Forelimb muscle (tissue), 1 donor: ENCODE measurements at places on chromosomes 16 and 17.

GRCh38 chr17:49217651-49218413 lies 7.3 kb downstream of the ABI3 start:
- DNase-seq: no peak

DNA sequence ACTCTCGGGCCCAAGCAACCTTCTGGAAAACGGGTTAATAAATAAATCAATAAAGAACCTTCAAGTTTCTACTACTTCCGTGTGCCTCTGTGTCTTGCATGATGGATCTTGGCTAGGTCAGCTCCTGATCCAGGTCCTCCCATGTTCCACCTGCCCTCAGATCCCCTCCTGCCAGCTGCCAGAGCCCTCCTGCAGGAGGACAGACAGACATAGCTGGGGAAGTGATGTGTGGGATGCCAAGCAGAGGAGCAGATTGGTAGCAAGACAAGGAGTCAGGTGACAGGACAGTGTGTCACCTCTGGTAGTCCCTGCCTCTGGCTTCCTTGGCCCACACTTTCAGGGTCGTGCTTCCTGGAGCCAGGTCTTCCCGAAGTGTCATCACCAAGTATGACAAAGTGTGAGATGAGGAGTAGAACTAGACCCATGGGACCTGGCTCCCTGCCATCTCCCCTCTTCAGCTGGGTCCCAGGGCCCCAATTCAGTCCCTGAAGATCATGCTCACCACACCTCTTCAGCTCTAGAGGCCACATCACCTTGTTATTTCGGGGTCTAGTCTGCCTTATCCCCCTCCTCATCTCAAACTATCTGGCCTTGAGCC lies 1.0 kb upstream of the EPN3 start:
- DNase-seq: no peak

- DNase-seq: no peak
Observed at GRCh38 chr17:82884970-82885353, 45.1 kb upstream of the ZNF750 start.

GRCh38 chr17:57253362-57254065 lies 2.8 kb upstream of the MSI2 start:
- DNase-seq: no peak

GRCh38 chr16:86120201-86121192 lies 221.5 kb downstream of the IRF8 start:
- no peak for DNase-seq

DNA sequence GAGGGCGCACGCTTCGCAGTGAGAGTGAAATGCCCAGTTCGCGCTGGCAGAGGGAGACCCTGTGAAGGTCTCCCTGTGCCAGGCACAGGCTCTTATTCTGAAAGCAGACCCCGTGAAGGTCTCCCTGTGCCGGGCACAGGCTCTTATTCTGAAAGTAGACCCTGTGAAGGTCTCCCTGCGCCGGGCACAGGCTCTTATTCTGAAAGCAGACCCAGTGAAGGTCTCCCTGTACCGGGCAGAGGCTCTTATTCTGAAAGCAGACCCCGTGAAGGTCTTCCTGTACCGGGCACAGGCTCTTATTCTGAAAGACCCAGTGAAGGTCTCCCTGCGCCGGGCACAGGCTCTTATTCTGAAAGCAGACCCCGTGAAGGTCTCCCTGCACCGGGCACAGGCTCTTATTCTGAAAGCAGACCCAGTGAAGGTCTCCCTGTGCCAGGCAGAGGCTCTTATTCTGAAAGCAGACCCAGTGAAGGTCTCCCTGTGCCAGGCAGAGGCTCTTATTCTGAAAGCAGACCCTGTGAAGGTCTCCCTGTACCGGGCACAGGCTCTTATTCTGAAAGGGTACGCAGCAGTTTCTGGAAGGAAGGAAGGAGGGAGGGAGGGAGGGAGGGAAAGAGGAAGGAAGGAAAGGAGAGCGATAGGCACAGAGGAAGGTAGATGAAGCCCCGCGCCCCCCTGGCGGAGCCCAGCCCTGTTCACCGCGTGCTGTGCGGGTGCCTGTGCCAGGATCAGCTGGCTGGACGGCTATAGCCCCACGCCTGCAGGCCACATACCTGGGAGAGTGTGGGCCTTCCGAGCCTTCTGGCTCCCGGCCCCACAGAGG lies 55.3 kb downstream of the WDR45B start:
- peak; percentile 70 for DNase-seq

DNA sequence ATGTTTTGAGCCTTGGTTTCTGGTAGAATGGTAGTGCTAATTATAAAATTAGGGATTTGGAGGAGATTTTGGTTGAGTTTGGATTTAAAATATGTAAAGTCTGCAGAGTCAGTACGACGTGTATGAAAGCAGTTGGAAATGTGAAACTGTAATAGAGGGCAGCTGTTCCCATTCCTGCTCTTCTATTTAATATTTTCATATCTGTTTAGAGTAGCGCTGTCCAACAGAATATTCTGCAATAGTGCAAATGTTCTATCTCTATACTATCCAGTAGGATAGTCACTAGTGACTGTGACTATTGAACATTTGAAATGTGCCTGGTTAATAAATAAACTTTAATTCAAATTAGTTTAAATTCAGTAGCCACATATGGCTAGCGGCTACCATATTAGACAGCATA lies 443.4 kb upstream of the SOX9 start:
- DNase-seq: no peak

- no peak for DNase-seq
Observed at GRCh38 chr16:53503991-53504663, 1.1 kb upstream of the AKTIP start.

DNA sequence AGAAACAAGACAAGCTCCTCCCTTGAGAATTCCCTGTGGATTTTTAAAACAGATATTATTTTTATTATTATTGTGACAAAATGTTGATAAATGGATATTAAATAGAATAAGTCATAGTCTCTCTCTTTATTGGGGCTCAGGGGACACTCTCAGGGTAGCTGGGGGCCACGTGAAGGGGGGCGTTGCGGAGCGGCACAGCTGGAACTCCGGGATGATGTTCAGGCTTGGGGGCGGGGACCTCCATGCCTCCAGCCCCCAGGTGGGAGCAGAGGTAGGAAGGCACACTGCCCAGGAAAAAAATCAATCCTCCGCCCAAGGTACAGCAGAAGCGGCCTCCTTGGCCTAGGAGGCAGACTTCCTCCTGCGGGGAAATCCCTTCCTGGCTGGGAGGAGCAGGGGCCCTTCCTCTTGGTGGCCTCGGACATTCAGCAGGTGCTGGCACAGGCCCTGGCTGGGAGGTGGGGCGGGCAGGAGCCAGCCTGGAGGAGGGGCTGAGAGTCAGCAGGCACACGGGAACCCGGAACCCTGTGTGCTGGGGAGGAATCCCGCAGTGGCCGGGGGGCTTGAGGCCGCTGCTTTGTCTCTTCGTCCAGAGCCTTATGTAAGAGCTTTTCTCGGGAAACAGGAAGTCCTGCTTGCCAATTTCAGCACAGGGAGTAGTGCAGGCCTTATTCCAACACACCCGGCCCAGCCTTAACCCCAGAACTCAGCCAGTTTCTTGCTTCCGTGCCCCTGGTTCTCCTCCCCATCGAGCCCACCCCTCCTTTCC lies 591 bp upstream of the TNFSF13 start:
- peak; percentile 82 for DNase-seq

DNA sequence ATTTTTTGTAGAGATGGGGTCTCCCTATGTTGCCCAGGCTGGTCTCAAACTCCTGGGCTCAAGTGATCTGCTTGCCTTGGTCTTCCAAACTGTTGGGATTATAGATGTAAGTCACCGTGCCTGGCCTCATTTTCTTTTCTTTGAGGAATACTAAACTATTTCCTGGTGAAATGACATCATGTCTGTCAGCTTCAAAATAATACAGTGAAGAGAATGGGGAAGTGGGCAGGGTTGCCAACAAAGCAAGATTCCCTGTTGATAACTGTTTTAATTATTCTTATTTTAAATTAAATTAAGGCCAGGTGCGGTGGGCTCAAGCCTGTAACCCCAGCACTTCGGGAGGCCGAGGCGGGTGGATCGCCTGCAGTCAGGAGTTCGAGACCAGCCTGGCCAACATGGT lies 21.1 kb downstream of the PIPOX start:
- DNase-seq: no peak

GRCh38 chr17:80063830-80064585 lies 27.6 kb downstream of the CCDC40 start:
- DNase-seq: no peak

DNA sequence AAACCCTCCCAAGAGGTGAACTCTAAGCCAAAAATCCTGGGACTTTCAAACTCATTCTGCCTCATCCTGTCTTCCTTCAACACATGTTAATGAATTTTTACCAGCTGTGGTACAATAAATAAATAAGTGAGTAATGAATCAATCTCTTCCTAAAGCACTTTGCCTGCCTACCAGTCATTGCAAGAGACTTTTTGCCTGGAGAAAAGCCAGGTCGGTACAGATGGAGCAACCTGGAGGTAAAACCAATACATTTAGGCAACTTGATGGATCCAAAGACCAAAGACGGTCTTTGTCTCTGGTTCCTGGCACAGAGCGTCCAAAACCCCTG lies 324.2 kb downstream of the PMP22 start:
- DNase-seq: no peak

- DNase-seq: no peak
Observed at GRCh38 chr16:49811644-49812334, 44.1 kb downstream of the ZNF423 start.

GRCh38 chr17:44900894-44901293 lies 1.6 kb upstream of the EFTUD2 start:
- no peak for DNase-seq

- DNase-seq: no peak
Observed at GRCh38 chr17:5378566-5379207, 40.8 kb downstream of the NUP88 start.

GRCh38 chr17:33142705-33143299 lies 150.3 kb downstream of the ASIC2 start:
- no peak for DNase-seq

DNA sequence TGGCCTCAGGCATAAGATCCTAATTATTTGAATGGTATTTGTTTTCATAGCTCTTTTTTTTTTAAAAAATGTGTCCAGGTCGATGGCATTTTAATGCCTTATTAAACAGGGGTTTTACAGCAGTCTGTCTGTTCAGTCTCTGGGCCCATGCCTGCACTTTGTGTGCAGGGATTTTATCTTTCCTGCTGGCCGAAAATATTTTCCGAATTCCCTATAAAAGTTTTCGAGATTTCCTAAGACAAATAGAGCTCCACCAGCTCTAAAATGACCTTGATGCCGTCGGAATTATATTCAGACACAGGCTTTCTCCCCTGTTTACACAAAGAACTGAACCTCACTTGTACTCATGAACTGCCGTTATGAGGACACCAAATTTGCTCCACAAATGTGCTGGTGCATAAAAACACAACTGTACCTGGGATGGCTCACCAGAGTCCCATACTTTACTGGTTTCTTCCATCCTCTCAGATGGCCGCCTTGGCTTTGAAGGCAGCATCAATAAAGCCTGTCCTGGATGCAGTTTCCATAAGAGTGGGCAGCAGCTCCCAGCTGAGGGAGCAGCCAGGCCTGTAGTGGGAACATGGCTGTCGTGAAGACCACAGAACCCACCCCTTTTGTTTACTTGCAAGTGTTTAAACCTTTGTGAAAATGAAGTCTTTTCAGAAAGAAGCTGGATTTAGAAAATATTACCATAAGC lies 44.9 kb downstream of the TBX4 start:
- DNase-seq: no peak

- no peak for DNase-seq
Observed at GRCh38 chr16:68934402-68934801, 91.1 kb downstream of the TANGO6 start.

DNA sequence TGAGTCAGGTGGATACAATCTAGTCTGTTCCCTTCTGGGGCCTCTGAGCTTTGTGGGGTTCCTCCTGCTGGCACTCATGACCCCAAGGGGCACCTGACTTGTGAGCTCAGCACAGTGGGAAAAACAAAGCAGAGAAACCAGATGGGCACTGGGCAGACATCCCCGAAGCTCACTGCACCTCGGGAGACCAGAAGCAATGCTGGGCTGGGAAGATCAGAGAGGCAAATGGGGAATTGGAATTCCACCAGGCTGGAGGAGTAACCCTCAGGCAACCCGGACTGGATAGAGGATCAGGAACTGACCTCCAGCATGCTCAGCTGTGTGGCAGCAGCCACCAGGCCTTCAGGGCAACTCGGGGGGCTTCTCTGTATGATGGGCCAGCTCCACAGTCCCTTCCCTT lies 50.3 kb downstream of the ABCC12 start:
- no peak for DNase-seq

- DNase-seq: no peak
Observed at GRCh38 chr17:62064791-62065563, at the start of gene MED13. Gene MED13, minus strand, starts transcription at chr17:62065278. Its CDS starts 73 bp downstream, at chr17:62065205.

GRCh38 chr17:29162082-29162908 lies 17.9 kb downstream of the MYO18A start:
- no peak for DNase-seq

DNA sequence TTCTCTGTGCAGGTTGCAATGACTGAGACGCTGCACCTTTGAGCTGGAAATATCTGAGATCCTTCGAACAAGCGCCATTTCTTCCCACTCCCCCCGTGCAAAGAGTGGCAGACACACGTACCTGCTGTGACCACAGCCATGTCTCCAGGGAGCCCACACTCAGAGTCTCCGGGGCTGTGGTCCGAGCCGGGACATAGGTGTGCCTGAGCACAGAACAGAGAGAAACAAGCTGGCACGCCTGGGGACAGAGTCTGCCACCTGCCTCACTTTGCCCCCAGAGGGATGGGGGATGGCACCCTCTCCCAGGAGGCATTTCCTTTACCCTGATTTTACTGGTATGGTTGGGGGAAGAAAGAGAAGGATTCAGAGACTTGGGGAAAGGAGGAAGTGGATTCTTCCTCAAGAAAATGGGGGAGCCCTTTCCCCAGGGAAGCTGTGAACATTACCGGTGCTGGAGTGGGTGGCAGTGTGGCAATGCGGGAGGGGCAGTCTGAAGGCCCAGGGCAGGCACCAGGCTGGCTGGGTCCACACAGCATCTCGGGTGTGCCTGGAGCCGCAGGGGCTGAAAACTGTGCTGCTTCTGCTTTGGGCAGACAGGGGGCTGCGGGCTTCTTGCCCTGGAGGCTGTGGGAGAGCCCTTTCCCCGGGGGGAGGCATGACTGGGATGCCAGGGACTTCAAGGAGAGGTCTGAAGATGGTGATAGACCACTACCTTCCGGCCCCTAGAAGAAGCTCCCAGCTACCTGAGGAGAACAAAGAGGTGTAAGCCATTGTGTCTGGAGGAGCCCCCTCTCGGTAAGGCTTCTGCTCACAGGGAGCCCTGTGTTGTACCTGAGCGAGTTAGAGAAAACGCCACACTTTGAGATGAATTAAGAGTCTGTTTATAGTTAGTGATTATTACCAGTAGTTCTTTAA lies 6.6 kb upstream of the PIK3R6 start:
- no peak for DNase-seq

DNA sequence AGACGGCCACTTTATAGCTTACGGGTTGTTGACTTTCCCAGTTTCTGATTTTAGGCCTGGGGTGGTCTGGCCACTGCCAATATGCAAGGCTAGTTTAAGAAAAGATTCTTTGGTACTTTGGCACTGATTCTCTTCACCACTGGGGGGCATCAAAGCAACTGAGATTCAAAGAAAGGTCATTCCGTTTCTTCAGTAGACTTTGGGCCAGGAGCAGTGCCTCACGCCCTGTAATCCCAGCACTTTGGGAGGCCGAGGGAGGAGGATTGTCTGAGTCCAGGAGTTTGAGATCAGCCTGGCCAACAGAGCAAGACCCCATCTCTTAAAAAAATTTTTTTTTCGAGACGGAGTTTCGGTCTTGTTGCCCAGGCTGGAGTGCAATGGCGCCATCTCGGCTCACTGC lies 53.0 kb downstream of the RPA1 start:
- no peak for DNase-seq
